Uterus (tissue), 4 donors: ENCODE measurements at places on chromosomes 7 and 10. TPM values are rescaled to one million over a fixed set of nuclear protein-coding genes. Genes with fewer than 3 reads are reported as not detected.

Gene MACC1
- 1.5 TPM for total RNA-seq

DNA sequence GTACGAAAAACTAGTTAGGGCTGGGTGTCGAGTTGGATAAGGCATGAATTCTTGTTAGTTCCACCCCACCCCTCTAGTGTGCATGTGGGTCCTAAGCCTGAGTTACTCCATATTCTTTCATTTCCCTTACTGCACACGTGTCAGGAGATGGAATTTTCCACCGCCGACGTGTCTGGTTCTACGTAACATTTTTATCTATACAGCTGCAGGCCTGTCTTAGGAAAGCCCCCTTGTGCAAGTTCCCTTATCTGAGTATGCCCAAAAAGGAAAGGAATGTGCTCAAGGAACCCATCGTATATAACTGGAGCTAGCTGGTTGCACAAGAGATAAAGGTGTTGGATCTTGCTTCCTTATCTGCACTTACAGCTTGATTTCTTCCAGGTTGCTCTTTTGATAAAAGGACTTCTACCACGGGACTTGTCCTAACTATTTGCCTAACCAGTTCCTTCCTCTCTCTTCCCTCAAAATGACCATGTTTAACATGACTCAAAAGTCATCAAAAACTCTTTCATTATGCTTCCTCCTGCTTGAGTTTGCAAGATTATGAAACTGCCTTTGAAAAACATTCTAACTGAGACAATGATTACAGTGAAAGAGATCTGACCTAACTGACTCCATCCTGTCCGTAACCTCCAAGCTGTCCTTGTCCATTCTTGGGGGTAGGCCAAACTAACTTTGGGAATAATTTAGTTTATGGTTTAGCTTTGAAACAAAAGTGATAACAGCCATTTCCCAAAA lies 181.4 kb downstream of the AKR1D1 start:
- no peak for DNase-seq

Gene WDFY4
- total RNA-seq = 5.2 TPM

Gene HTR5A
- total RNA-seq = not detected

Gene CDK1
- total RNA-seq = 98.9 TPM

DNA sequence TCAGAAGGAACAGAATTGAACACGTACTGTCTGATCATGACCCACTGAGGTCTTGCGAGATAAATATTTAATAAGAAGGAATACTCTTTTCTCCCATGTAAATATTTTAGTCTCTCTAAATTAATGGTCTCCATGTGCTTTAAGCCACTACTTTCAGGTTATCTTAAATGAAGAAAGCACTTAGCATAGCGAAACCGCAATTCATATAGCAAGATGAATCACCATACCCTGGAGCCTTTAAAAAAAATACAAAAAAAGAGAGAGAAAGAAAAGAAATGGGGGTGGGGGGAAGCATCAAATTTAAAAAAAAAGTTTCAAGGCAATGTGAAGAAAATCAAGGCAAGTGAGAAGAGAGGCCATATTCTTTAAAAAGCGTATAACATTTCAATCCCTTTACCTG lies 82.5 kb downstream of the CTTNBP2 start:
- no peak for DNase-seq

DNA sequence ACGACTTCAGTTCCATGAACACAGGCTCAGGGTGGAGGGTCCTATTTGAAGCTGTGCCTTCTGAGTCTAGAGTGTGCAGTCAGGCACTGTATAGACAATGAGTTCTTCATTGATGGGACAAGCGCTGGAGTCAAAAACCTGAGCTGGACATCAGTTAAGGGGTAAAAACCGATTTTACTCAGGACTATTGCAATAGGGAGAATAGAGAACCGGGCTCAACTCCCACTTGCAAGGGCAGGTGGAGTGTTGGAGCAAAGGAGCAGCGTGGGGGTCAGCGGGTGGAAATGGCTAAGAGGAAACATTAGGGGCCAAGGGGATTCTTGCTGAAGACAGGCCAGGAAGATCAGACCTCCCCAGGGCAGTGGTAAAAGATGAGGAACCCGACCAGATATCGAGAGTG lies 28.5 kb downstream of the PRLHR start:
- no peak for DNase-seq

Gene MEPCE
- 23.1 TPM for total RNA-seq

Gene GNG11
- total RNA-seq = 62.2 TPM

DNA sequence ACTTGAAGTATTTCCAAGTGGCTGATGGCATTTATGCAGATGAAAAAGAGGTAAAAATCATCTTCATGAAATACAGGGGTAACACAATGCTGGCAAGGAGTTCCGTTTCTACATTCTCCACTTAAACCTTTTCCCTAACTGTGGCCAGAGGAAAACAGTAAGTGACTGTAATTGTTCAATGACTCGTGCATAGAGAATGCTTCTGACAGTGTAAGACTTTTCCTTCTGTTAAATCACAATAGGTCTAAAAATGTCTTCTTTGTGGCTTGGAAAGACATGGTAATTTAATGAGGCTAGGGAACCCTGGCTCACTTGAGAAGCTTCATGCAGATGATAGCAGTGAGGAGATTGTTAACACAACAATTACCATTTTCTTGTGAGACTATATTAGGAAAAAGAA lies 50.3 kb upstream of the RSU1 start:
- DNase-seq = no peak
